ENCODE measurements at places on chromosomes 5 and 9.

GRCh38 chr5:150309101-150309885, 6.6 kb upstream of the ARSI start:
- DNase-seq = no peak

DNA sequence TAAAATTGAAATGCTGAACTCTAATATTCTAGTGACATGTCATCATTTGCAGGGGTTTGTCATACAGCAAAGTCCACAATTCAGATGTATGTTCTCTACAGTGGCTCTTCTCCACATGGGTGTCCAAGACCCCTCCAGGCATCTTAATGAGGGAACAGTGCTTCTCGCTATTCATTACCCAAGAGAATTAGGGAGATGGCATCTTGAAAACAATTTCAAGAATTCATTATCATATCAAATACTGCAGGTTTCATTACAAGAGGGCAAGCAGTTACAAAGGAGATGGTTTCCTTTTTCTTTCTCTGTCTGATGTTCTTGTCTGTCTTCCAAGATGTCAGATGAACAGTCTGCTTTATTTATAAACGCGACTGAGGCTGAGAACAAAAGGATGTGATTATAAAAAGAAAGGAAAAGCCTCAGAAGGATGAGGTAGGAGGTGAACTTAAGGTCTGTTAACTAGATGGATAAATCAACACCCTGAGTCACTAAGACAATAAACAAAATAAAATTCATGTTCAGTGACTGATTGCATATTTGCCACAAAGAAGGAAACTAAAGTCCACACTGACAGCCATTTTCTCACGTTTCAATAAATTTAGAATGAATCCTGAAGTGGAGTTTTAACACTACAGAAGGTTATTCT, 326.7 kb upstream of the EFNA5 start:
- no peak for DNase-seq

DNA sequence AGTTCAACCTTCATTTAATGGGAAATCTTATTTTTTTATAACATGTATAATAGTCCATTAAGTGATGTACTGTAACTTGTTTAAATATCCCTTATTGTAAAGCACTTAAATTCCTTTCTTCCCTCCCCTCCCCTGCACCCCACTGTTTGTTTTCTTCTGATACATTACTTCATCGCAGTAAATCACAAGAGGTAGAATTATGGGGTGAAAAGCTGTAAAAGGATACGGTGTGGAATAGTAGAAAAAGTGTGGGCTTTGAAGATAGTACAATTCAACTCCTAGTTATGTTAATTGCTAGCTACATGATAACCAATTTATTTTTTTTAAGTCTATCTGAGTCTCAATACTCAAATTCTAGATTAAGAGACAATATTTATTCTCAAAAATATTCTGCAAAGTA, 41.9 kb upstream of the MACIR start:
- DNase-seq = no peak

GRCh38 chr9:78149702-78150291, 86.1 kb upstream of the CEP78 start:
- no peak for DNase-seq

GRCh38 chr5:127700237-127700766, 2.9 kb upstream of the CCDC192 start:
- DNase-seq = no peak

DNA sequence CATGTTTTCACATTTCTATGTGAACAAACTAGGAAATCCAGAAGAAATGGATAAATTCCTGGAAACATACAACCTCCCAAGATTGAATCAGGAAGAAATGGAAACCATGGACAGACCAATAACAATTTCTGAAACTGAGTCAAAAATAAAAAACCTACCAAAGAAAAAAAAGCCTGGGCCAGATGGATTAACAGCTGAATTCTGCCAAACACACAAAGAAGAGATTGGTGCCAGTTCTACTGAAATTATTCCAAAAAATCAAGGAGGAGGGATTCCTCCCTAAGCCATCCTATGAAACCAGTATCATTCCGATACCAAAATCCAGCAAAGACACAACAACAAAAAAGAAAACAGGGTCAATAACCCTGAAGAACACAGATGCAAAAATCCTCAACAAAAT, 166.9 kb upstream of the FBXL7 start:
- DNase-seq = no peak

GRCh38 chr5:147568710-147569406, 59.0 kb upstream of the DPYSL3 start:
- no peak for DNase-seq

DNA sequence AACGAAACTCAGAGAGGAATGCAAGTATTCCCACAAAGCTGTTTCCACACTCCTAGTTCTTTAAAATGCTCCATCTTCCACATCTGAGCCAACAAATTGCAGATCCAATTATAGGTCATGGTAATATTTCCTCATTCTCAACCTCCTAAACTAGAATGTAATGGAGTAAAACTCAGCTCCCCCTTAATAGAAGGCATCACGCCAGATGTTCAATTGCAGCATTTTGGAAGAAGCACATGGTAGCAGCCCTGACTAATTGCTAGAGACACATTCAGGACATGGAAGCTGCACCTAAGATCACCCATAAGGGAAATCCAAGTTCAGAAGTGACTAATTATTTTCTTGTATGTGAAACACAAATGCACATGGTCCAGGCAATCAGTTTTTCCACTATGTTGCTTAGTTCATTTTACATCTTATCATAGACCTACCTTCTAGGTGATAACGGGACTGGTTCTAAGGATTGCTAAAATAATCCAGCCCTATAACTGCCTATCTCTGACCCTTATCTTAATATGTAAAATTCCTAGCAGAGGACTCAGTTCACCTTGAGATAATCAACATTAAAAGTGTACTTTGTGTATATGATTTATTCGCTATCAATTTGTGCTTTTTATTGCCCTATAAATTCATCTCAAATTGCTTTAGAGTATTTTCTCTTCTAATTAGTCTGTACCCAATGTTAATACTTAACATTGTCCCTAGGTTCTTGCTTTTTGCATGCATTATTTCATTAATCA, 75.1 kb downstream of the GABRB2 start:
- DNase-seq = no peak

- no peak for DNase-seq
These were observed 51.4 kb downstream of the FAM114A2 start for GRCh38 chr5:153987301-153987700.

- DNase-seq = no peak
These were observed 4.2 kb downstream of the B4GALT7 start for GRCh38 chr5:177604116-177604521.

DNA sequence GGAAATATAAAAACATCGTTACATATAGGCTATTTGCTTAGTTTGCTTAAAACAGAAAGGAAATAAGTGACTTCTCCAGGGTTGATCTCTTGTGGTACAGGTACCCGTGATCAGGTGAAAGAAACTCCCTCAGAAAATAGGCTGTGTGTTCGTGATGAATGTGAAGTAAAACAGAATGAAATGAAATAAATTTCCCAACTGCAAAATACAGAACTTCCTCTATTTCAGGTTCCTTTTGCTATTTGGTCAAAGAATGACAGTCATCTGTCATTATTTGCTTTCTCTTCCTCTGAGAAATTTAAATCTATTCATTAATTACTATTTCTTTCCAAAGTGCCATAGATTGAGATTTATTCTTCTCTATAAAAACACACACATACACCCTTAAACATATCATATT, 408.1 kb downstream of the FAM170A start:
- DNase-seq = no peak

DNA sequence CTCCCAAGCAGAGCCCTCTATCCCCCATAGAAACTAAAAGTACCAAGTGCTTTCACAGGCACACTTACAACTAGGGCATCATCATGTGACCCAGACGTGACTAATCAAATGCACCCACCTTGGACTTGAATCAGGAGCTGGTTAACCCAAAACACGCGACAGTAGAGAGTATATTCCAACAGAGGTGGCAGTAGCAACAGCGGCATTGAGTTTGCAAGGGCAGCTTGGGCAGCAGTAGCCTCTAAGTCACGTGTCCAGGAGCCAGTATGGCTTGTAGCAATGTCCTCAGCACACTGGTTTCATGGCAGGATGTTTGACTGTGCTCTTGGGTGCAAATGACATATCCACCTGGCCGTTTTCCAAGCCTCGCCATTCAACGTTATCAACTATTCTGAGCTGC, 73.4 kb upstream of the DNAH5 start:
- no peak for DNase-seq

- no peak for DNase-seq
These were observed 36.8 kb upstream of the NEK6 start for GRCh38 chr9:124220946-124221451.

DNA sequence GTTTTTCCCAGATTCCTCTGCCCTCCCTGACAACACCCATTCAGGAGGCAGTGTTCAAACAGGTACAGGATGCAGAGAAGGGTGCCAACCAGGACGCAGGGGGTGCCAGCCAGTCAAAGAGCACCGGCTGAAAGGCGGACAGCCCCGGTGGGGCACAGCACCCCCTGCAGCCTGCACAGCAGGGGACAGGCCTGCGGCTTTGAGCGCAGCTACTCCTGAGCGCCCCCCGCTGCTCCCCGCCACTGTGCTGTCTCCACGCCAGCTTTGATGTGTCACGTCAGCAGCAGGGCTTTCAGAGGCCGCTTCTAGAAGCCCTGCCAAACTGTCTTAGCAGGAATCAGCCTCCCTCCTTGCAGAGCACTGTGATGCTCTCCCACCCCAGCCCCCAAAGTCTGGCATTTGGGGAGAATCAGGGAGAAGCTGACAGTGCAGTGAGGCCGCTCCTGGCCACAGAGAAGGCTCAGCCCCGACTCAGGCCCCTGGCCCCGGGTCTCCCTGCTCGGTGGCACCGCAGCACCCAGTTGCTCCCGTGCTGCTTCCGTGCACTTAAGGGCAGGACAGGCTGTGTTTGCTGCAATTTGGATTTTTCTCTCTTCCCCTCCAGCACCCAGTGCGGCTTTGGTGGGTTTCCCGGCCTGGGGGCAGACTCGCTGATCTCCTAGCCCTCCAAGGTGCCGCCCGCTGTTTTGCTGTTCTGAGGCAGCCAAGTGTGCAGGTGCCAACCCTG, 20.3 kb downstream of the AK8 start:
- DNase-seq = no peak

DNA sequence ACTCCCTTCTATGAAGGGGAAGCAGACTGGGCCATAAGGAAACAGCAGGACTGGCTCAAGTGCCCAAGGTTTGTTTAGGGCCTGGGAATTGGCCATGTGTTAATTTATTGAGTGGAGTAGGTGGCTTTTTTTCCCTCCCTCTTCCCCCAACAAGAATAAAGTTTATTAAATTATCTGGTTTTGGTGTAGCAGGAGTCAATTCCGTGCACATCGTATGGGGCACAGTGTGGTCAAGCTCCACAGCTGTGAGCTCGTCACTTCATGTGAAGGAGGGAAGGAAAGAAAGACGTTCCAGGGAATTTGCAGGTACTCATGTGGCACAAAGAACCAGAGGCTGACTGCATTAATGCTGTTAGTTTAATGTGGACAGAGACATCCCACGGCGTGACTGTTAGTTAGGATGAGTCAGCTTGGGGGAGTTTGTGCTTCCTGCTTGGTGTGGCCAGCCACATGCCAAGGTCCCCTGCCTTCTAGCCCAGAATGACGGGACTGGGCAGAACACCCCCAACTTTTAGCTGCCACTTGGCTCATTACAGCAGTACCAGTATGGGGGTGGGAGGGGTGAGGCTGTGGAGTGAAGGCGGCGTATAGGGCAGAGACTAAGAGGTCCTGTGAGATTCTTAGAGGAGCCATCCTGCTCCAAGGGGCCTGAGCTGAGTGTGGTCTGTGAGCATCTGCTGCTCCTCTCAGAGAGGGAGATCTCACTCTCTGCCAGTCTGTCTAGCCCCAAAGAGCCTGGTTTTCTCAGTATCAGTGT, 33.2 kb downstream of the CSF1R start:
- DNase-seq = no peak

DNA sequence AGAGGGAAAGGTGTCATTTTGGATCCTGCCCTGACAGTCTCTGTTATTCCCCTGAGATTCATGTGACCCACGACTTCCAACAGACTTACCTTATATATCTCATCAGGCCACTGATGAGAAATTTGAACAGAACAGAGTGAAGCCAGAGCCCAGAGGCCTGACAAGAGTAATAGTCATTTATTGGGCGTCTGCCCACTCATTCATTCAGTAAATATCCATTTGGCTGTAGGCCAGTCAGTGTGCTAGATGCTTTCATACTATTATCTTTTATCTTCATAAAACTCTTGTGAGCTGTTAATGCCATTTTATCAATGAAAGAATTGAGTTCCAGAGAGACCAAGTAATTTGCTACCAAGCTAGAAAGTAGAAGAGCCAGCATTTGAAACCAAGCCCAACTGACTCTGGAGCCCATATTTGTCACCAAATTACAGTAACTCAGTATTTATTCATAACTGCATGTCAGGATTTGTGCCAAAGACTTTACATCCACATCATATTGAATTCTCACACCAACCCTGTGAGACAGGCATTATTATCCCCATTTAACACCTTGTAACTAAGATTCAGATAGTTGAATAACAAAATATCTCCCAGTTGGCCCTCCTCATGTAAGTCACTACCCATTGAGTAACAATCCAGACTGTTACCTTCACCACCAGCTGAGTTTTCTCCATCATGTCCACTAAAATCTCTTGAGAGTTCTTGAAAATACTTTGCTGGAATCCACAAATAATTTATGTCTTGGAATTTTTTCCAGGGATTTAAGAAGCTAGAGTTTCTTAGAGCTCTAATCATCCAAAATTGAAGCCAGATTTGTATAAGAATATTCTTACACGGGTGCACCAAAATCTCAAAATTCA, 2.5 kb downstream of the PTPDC1 start:
- DNase-seq = no peak

- DNase-seq = no peak
These were observed 88.5 kb downstream of the FAM174A start for GRCh38 chr5:100623719-100624118.

Measured in ascending aorta (tissue), 2 donors.